Spinal cord (tissue), 10 donors: ENCODE measurements at places on chromosomes 2 and 18. TPM values are rescaled to one million over a fixed set of nuclear protein-coding genes. Genes with fewer than 3 reads are reported as not detected.

Gene C2orf66
- total RNA-seq, result 0.28 TPM

- H3K27ac ChIP-seq, result no peak overlapping the region
- H3K36me3 ChIP-seq, result no peaks in the 10 kb centered on the region
- DNase-seq, result peak; percentile 65
Observed at GRCh38 chr2:70766357-70767078, 1.5 kb downstream of the ADD2 start.

- H3K27ac ChIP-seq, result no peak overlapping the region
- peaks cover 7% of the 10 kb centered on the region for H3K27me3 ChIP-seq
- H3K4me1 ChIP-seq, result no peaks in the 10 kb centered on the region
- H3K36me3 ChIP-seq, result no peaks in the 10 kb centered on the region
- DNase-seq, result peak; percentile 84
Observed at GRCh38 chr2:156311976-156312375, 20.5 kb downstream of the NR4A2 start.

- H3K36me3 ChIP-seq, result peaks cover 4% of the 10 kb centered on the region
- no peak for DNase-seq
- H3K4me1 ChIP-seq, result peaks cover 32% of the 10 kb centered on the region
- no peaks in the 10 kb centered on the region for H3K27me3 ChIP-seq
Observed at GRCh38 chr2:240230291-240230931, 90.0 kb upstream of the OTOS start.

Gene STPG4
- total RNA-seq, result 0.44 TPM

Gene MARCO
- total RNA-seq, result 3.0 TPM

Gene MC4R
- 6.6 TPM for total RNA-seq

DNA sequence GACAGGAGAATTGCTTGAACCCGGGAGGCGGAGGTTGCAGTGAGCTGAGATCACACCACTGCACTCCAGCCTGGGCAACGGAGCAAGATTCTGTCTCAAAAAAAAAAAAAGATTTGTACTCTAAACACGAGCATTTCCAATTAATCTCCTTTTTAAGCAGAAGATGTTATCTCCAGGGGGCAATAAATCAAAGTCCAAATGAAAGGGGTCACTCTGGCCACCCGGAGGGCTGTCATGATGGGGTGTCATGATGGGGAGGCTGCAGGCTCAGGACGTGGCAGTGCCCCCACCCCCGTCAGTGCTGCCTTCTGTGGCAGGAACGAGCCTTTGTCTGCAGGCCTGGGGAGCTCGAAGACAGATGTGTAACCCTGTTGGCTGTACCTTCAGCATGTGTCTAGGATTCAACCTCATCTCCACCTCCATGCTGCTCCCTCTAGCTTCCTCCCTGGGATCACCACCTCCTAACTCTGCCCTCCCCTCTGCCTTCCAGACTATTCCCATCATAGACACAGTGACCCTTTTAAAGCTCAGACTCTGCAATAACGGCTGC, 76.9 kb upstream of the YWHAQ start:
- DNase-seq, result no peak
- H3K4me3 ChIP-seq, result no peak overlapping the region
- no peaks in the 10 kb centered on the region for H3K27me3 ChIP-seq
- no peak overlapping the region for H3K27ac ChIP-seq
- H3K4me1 ChIP-seq, result peaks cover 7% of the 10 kb centered on the region

- no peaks in the 10 kb centered on the region for H3K27me3 ChIP-seq
- DNase-seq, result no peak
- no peaks in the 10 kb centered on the region for H3K36me3 ChIP-seq
- no peak overlapping the region for H3K4me3 ChIP-seq
- H3K4me1 ChIP-seq, result no peaks in the 10 kb centered on the region
Observed at GRCh38 chr2:8312861-8313830, 368.7 kb upstream of the ID2 start.

- no peak overlapping the region for H3K27ac ChIP-seq
- H3K4me3 ChIP-seq, result no peak overlapping the region
- H3K36me3 ChIP-seq, result no peaks in the 10 kb centered on the region
- H3K4me1 ChIP-seq, result no peaks in the 10 kb centered on the region
Observed at GRCh38 chr2:74291886-74292621, 51.2 kb downstream of the SLC4A5 start.

DNA sequence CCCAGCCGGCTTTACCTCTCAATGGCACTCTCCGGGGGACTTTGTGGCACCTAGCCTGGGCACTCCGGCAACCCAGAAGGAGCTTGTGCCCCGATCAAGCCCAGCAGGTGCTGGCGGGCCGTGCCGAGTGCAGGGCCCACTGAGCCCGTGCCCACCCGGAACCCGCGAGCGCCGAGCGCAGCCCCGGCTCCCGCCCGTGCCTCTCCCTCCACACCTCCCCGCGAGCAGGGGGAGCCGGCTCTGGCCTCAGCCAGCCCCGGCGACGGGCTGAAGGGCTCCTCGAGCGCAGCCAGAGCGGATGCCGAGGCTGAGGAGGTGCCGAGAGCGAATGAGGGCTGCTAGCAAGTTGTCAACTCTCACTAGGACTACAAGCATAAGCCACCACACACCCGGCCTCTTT, 136.9 kb downstream of the COMMD1 start:
- no peak overlapping the region for H3K4me3 ChIP-seq
- H3K27me3 ChIP-seq, result no peaks in the 10 kb centered on the region
- H3K36me3 ChIP-seq, result no peaks in the 10 kb centered on the region

DNA sequence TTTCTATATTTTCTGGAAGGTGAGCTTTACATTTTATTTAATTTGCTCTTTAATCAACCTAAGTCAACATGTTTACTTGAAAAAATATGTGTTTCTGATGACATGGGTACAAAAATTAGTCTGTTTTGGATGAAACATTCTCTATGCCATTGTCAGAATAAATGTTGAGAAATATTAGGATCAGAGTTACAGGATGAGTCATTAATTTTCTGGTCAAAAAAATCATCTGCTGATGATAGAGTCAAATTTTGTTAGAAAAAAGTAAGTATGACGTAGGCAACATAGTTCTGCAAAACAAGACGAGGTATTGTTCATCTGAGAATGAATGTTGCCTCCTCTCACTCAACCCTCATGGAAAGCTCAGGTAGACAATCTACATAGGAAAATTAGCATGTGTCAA, 107.6 kb upstream of the CAVIN2 start:
- H3K4me1 ChIP-seq, result no peaks in the 10 kb centered on the region
- no peak overlapping the region for H3K27ac ChIP-seq
- H3K4me3 ChIP-seq, result no peak overlapping the region
- no peaks in the 10 kb centered on the region for H3K36me3 ChIP-seq

DNA sequence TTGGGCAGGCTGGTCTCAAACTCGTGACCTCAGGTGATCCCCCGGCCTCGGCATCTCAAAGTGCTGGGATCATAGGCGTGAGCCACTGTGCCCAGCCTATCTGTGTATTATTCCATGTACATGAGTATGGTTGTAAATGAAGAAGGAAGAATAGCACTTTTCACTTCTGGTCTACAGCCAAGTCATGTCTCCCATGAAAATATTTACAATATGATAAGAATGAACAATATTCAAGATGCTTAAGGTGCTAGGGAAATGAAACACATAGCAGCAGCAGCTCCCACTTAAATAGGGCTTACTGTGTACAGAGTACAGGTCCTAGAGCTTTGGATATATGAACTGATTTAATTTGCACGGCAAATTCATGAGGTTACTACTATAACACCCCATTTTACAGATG, 70.3 kb upstream of the COL5A2 start:
- no peak for DNase-seq
- peaks cover 4% of the 10 kb centered on the region for H3K4me1 ChIP-seq
- H3K4me3 ChIP-seq, result no peak overlapping the region
- no peaks in the 10 kb centered on the region for H3K27me3 ChIP-seq
- no peaks in the 10 kb centered on the region for H3K36me3 ChIP-seq
- no peak overlapping the region for H3K27ac ChIP-seq

DNA sequence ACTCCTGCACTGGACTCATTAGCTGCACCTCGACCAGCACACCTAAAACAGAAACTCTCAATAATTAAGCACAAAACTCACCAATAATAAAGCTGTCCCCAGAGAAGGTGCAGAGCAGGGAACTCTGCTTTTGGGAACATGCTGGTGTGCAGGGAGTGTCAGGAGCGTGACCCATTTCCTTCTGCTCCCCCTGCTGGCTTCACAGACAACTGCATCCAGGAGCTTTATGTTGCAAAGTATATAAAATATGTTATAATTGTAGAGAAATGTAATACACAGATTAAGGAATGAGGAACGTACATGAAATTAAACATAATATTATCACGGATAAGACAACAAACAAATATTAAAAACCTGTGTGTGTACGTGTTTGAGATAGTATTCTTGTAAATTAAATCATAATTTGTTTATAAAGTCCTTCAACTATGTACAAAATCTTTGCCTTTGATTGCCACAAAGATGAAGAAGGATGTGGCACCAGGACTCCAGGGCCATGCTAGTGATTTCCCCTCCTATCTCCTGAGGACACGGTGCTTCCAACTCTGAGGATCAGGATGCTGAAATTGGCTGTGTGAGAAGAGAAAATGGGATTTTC, 68.6 kb upstream of the MAL start:
- H3K4me3 ChIP-seq, result no peak overlapping the region
- peaks cover 13% of the 10 kb centered on the region for H3K27me3 ChIP-seq
- H3K36me3 ChIP-seq, result no peaks in the 10 kb centered on the region
- no peak overlapping the region for H3K27ac ChIP-seq
- H3K4me1 ChIP-seq, result no peaks in the 10 kb centered on the region

DNA sequence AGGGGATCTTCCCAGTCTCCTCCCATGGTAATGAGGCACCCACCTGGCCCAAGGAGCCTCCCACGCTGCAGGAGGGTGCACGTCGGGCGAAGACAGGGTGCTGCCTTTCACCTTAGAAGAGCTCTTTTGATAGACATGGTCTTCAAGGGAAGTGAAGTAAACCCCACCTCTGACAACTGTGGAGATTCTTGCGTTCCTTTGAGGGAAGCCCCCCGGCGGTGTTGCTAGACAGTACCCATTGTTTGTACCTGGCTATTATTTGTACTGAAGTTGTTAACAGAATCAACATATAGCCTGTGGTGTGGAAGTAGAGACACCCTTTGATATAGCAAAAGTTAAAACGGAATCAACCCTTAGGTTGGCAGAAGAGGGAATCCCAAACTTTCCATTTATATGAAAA, 648.0 kb downstream of the GALR1 start:
- no peak for DNase-seq
- no peak overlapping the region for H3K4me3 ChIP-seq
- no peak overlapping the region for H3K27ac ChIP-seq
- H3K4me1 ChIP-seq, result peaks cover 15% of the 10 kb centered on the region

DNA sequence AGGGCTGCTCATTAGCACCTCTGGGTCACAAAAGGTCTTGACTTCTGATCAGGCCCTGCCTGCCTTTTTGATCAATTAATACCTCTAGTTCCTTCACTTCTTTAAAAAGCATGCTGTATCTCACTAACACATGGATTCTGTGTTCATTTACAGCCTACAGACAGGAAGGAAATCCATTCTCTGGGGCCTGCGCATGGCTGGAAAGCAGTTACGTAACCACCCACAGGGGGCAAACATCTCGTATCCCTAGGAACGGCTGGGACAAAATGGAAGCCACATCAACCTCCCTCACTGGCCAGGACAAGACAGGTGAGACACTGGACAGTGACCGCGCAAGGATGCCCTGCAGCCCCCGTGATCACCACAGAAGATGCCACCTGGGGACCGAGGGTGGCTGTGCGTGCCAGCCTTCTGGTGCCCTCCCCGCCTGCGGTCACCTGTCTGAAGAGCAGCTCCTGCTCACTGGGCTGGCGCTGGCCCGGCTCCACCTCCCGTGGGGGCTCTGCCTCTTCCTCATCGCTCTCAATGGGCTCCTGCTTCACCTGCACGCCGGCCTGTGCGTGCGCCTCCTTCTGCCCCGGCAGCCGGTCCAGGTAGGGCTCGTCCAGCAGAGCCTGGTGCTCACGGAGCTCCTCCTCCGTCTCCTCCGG, 266.9 kb downstream of the TWIST2 start:
- H3K4me1 ChIP-seq, result peaks cover 41% of the 10 kb centered on the region
- H3K36me3 ChIP-seq, result peaks cover 82% of the 10 kb centered on the region
- H3K4me3 ChIP-seq, result no peak overlapping the region
- H3K27me3 ChIP-seq, result no peaks in the 10 kb centered on the region
- no peak overlapping the region for H3K27ac ChIP-seq

DNA sequence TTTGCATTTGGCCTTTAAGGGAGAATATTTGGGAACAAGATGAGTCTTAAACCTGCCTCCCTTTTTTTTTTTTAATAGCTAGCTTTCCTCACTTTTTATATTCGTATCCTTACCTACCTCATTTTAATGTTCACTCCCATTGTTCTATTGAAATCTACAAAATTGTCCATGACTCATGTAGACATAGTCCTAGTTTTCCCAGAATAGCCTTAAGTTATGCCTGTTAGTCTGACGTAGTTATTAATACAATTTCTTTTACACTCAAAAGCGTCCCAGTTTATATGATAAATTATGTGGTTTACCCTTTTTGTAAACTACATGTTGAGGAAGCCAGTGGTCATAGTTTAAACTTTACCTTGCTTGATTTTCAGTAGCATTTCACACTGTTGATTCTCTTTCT, 73.4 kb downstream of the UBR3 start:
- DNase-seq, result no peak
- H3K4me1 ChIP-seq, result no peaks in the 10 kb centered on the region
- no peaks in the 10 kb centered on the region for H3K27me3 ChIP-seq

DNA sequence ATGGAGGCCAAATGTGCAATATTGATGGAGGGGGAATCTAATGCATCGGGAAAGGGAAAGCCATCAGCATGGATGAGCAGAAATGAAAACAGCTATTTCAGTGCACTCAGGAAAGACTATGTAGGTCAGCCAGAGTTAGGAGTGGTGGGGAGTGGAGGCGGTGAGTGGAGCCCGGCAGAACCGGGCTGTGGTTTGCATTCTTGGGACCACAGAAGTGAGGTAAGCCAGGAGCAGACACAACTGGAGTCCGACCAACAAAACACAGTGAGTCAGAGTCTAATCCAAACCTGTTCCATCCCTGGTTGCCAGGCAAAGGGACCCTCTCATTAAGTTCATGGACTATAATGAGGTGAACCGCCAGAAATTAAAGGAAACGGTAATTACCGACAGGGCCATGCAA, 61.1 kb upstream of the RAB12 start:
- H3K27me3 ChIP-seq, result no peaks in the 10 kb centered on the region
- no peak for DNase-seq
- no peaks in the 10 kb centered on the region for H3K36me3 ChIP-seq
- H3K4me3 ChIP-seq, result no peak overlapping the region

DNA sequence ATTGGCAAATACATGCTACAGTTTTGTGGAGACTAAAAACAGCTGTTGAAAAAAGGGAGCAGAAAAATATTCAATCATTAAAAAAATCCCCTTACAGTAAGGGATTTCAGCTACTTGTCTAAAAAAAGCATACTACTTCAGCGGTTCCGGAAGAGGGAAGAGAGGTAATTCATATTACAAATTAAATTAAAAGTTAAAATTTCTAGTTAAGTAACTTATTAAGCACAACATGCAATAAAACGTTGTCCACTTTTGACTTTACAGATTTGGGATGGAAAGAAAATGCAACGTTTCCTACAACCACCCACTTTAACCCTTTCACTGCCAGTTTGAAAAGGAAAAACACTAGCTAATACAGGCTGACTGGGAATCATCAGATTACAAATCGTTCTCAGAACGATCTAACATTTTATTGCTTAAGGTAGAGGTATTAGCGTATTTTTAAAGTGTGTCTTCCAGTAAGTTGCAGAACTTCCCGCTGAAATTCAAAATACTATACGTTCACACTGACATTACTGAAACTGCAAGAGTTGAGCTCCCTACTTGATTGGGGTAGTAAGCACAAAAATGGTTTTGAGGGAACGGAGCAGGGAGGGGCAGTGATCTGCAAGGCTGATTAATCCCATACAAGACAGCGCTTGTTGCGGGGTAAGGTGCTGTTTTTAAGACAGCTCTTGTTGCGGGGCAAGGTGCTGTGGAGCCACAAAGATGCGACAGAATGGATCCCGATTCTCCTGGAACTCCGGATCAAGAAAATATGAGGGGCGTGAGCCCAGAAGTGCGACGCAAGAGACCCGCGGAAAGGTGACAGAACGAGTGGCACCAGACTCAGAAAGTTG, 743 bp downstream of the HADHA start:
- no peaks in the 10 kb centered on the region for H3K36me3 ChIP-seq
- H3K4me1 ChIP-seq, result peaks cover 14% of the 10 kb centered on the region
- peak overlapping the region; percentile 98 for H3K27ac ChIP-seq
